Retinal pigment epithelial cell (primary cell): ENCODE measurements at places on chromosomes 5 and 9.

- DNase-seq: no peak
These were observed 16.8 kb downstream of the ACSL6 start for GRCh38 chr5:131994533-131995226.

DNA sequence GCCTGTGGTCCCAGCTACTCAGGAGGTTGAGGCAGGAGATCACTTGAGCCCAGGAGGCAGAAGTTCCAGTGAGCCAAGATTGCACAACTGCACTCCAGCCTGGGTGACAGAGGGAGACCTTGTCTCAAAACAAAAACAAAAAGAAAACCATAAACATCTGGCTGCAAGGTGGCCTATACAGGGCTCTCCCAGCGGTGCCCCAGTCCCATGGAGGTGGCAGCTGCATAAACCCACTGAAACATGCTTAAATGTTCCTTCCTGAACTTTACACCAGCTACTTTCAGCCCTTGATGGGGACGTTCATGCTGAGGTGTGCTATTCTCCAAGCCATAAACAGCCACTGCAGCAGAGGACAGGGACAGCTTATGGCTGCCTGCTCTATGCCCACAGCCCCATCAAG is 35.6 kb downstream of the DROSHA start:
- no peak for DNase-seq

GRCh38 chr9:85368781-85369180 is 373.0 kb downstream of the AGTPBP1 start:
- no peak for DNase-seq

DNA sequence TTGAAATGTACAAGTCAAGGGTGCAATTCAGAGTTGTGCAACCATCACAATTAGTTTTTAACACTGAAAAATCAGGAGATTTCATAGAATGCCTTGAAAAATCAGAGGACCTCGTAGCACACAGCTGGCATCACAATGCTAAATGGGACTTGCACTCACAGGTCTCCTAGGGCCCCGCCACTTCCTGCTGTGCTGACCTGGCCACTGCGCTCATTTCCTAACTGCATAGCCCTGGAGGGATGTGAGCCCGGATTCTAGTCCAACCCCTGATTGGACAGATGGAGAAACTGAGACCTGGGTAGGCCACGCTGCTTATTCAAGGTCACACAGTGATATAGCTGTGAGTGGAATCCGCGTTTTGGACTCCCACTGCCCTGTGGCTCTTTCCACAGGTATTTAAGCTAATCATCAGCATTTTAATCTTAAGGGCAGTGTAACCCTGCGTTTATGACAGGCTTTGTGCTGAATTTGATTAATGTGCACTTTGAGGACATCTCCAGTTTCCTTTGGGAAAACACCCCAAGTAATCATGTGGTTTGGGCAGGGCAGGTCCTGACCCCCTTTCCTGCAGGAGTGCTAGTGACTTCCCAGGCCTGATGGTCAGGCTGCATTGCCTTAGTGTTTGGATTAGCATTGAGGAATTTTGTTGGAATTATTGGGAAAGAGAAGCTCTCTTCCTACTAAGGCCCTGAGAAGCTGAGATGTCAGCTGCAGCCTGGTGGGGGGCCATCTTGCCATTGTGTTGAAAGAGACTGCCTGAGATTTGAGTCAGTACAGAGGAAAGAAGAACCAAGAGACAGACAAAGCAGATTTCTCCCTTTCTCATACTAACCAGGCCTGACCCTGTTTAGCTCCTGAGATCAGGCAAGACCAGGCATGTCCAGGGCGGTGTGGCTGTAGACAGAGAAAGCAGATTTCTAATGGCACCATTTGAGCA is 36.2 kb downstream of the STC2 start:
- DNase-seq: no peak

DNA sequence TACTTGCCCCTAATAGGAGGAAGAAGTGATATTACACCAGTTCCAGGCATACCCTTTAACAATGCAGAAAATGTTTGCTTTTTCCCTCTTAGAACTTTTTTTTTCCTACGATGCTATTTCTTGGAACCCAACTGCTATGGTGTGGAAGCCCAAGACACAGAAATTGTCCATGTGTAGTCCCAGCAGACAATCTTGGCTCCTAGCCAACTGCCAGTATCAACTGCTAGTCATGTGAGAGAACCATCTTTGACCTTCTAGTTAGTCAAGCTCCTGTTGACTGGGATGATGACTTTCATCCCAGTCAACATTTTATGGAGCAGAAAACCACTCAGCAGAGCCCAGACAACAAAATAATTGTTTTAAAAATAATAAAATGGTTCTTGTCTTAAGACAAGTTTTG is 532.4 kb downstream of the TLR4 start:
- no peak for DNase-seq

DNA sequence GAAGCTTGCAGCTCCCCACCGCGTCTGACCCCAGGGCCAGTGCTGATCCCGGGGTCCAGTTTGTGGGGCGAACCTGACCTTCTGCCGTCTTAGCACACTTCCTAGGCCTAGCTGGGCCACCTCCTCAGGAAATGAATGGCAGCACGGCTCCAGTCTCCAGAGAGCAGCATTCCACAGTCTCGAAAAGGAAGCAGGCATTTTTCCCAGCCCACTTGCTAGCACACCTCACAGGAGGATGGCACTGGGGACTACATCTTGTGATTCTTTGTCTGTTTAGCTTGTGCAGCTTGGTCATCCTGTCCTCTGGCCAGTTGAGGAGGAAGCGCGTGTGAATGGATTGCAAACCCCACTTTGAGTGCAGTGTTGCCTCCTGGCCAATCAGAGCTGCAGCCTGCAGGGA is 308.0 kb upstream of the IRX2 start:
- no peak for DNase-seq

DNA sequence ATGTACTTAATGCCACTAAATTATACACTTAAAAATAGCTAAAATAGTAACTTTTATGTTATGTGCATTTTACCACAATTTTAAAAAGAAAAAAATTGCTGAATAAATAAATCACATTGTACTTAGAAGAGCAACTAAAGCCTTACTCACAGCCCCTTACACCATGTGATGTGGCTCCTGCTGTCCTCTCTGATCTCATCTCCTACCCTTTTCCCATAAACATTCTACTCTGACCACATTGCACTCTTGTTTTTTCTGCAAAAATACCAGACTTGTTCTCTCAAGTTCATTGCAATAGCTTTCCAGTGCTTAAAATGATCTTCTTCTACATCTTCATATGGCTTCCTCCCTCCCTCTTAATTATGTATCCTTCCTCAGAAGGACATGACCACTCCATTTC is 268.4 kb downstream of the ELAVL2 start:
- no peak for DNase-seq

DNA sequence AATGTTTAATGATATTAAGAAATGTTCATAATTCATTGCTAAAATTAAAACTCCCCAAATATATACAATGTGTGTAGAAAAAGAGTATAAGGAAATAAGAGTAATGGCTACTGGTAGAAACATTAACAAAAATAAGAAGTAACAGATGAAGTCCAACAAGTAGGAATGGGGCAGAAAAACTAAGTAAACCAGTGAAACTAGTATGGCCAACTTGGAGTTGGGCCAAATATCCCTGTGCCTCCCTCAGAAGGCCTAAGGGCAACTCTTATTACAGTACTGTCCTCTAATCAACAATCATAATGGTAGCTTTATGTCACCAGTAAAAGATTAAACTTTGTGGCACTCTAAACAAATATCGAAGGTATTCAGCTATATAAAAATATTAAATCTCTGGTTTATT is 93.5 kb downstream of the SSBP2 start:
- no peak for DNase-seq

- DNase-seq: no peak
These were observed 15.3 kb downstream of the RAB24 start for GRCh38 chr5:177288191-177288590.

DNA sequence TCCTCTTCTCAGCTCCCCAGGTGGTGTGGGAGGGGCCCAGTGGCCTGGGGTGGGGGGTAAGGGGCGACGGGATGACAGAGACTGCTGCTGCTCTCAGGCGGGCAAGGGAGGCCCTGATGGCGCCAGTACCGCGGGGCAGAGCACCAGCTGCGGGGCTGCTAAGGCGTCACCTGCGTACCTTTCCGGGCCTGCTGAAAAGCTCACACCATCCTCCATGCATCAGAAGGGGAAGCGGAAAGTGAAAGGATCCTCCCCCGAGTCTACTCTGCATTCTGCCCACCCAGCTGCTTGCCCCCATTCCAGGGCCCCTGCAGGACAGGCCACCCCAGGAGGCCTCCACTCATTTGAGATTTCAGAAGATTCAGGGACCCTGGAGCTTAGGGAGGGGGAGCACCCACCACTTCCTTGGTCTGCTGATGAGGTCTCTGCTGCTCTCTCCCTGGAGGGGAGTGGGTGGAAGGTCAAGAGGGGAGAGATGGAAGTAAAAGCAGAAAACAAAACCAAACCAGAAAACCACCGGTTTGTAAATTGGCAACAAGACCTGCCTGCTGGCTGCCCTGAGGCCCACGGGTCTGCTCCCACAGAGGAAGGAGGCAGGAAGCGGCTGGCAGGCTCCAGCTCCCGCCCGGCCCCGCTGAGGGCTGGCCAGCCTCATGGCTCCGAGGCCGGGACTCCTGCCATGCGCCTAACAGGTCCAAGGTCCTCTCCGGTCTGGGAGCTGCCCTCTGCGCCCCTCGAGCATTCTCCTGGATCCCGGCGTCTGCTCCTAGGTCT is 33.6 kb downstream of the PRRT1B start:
- DNase-seq: no peak

- DNase-seq: no peak
These were observed 110.7 kb downstream of the SAXO1 start for GRCh38 chr9:18922161-18922885.

DNA sequence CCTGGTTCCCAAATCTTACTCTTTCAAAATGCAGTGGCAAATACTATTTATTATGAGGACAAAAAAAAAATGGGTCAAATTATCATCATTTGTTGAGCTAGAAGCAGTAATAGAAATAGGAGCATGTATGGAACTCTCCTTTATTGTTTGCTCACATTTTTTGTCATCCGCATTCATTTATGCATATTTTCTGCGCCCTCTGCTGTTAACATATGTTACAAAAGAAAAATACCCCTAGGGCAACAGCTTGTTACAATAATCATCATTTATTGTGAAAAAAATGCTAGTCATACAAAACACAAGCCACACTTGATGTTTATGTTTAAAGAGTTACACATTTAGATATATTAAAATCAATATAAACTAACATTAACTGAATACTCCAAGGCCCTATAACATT is 328.2 kb downstream of the TUSC1 start:
- no peak for DNase-seq

GRCh38 chr5:6875376-6875775 is 162.1 kb downstream of the TENT4A start:
- DNase-seq: no peak

- DNase-seq: no peak
These were observed 205.2 kb downstream of the CAAP1 start for GRCh38 chr9:26687421-26687820.

DNA sequence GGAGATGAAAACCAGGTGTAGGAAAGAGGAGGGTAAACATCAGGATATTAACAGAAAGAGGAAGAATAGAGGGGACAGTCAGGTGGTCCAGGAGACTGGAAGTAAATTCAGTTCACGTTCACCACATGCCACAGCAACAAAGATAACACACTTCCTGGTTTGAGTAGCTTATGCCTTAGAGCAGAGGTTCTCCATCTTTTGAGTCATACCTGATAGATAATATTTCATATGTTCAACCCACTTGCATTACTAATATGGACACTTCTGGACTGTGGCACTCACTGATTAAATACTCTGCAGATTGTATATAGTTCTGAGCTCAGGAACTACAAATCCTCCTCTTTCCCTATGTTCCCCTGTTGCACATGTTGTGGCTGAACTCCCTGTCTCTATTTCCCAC is 179.9 kb upstream of the NR3C1 start:
- DNase-seq: no peak

DNA sequence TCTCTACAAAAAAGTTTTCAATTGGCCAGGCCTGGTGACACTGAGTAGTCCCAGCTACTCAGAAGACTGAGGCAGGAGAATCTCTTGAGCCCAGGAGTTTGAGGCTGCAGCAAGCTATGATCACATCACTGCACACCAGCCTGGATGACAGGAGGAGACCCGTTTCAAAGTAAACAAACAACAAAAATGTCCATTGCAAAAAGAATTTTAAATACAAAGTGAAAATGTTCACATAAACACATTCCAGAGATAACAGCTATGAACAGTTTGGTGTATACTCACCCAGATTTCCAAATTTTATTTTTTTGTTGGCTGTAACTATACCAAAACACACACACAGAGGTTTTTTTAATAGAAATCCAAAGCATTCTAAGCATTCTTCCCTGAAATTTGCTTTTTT is 39.8 kb downstream of the ADRA1B start:
- no peak for DNase-seq

DNA sequence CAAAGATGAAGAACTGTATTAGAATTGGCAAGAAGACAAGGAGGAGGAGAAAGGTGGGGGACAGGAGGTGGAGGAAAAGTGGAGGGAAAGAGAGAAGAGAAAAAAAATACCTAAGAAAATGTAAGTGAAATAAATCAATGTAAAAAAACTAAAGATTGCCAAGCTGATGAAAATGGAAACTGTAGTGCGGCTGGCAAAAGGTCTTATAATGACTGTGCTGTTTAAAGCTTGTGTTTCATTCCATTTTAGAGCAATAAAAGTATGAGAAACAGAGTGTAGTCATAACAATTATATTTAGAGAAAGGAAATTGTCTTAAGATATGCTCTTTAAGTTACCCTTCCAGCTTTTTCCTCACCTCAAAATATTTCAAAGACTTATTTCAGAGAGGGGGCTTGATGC is 670.5 kb upstream of the SEMA6A start:
- DNase-seq: no peak

- no peak for DNase-seq
These were observed 79.0 kb downstream of the MACROH2A1 start for GRCh38 chr5:135319928-135320606.

GRCh38 chr9:112005939-112006338 is 109.3 kb downstream of the UGCG start:
- DNase-seq: no peak

- no peak for DNase-seq
These were observed 75.4 kb upstream of the CPLX2 start for GRCh38 chr5:175795959-175796358.

DNA sequence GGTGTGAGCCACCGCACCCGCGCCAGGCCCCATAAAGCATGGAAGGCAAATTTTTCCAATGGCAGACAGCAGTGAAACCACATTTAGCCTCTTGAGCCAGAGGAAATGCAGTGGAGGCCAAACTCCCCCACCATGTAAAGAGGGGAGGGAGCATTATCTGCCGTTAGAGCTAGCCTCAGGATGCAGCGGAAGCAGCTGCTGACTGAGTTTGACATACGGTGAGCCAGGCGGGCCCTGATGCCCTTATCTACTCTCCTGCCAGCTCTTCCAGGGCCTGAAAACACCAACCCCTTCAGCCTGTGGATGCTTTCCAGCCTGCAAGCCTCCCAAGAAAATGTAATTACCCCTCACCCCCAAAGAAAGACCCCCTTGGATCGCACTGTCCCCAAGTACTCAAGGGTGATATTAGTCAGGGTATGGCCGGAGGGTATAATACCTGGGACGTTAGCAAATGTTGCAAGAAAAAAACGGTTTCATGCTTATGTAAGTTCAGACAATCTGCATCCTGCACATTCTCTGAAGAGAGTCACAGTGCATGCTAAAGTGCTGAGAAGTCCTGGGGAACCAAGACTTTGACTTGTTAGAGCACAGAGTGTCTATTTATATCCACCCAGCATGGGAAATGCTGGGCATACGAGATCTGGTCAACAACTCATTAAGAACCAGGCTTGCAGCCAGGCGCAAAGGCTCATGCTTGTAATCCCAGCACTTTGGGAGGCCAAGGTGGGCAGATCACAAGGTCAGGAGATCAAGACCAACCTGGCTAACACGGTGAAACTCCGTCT is 11.3 kb upstream of the GGTA1 start:
- DNase-seq: peak; percentile 16
